ENCODE measurements at places on chromosomes 5 and 9. TPM values are rescaled to one million over a fixed set of nuclear protein-coding genes. Genes with fewer than 3 reads are reported as not detected.

The DBH gene
- not detected for total RNA-seq

The GPR151 gene
- not detected for total RNA-seq

The ANKRD34B gene
- 0.18 TPM for total RNA-seq

The MFAP3 gene
- 26.0 TPM for total RNA-seq

The PCDHA10 gene
- total RNA-seq: 0.01 TPM

The ECSCR gene
- total RNA-seq: not detected

Measured in A549 treated with CORT108297 at 1 μM for 4 hours (cell line).